Activated CD4-positive, alpha-beta memory T cell treated with anti-CD3 and anti-CD28 coated beads, Interleukin-2, amount 10 ng/mL, durations not matched to agents 7 days and 5 days (primary cell): ENCODE measurements at places on chromosomes 7 and 10. TPM values are rescaled to one million over a fixed set of nuclear protein-coding genes. Genes with fewer than 3 reads are reported as not detected.

- DNase-seq: no peak
- no peak overlapping the region for H3K4me3 ChIP-seq
- H3K27me3 ChIP-seq: peaks cover 2% of the 10 kb centered on the region
- peaks cover 5% of the 10 kb centered on the region for H3K4me1 ChIP-seq
These were observed 41.8 kb upstream of the C10orf71 start for GRCh38 chr10:49257154-49257553.

- no peaks in the 10 kb centered on the region for H3K27me3 ChIP-seq
- H3K36me3 ChIP-seq: peaks cover 5% of the 10 kb centered on the region
- DNase-seq: no peak
- H3K27ac ChIP-seq: peak overlapping the region; percentile 9
These were observed 21.0 kb upstream of the FRAT2 start for GRCh38 chr10:97355571-97355975.

Gene CHCHD3
- 39.0 TPM for total RNA-seq

Gene CPA4
- not detected for total RNA-seq

DNA sequence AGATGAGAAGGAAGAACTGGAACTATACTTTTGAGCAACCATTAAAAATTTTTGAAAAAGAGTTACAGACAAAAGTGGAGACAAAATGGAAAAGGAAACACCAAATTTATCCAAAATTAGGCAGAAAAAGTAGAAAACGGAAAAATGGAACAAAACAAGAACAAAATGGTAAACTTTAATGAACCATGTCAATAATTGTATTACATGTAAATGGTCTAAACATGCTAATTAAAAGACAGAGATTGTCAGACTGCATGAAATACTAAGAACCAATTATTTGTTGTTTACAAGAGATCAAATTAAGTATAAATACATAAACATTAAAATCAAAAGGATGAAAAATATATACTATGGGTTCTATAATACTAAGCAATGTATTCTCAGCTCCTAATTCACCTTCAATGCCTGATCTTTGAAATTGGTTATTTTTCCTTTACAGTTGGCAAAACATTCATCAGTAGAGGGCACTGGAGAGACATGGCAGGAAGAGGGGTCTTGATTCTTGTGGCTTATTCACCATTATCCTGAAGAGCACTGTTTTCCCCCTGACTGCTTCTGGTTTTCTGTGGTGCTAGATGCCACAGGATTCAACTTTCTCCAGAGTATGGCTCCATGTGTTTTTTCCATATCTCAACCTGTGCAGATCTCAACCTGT lies 124.9 kb downstream of the ELFN1 start:
- H3K4me3 ChIP-seq: no peak overlapping the region
- peaks cover 36% of the 10 kb centered on the region for H3K27me3 ChIP-seq
- no peak for DNase-seq
- H3K4me1 ChIP-seq: no peaks in the 10 kb centered on the region
- H3K27ac ChIP-seq: no peak overlapping the region

- H3K27me3 ChIP-seq: no peaks in the 10 kb centered on the region
- H3K27ac ChIP-seq: no peak overlapping the region
- no peak for DNase-seq
- no peaks in the 10 kb centered on the region for H3K4me1 ChIP-seq
These were observed 98.9 kb upstream of the GLCCI1 start for GRCh38 chr7:7869651-7870050.
